ENCODE measurements at places on chromosomes 11 and 22.

DNA sequence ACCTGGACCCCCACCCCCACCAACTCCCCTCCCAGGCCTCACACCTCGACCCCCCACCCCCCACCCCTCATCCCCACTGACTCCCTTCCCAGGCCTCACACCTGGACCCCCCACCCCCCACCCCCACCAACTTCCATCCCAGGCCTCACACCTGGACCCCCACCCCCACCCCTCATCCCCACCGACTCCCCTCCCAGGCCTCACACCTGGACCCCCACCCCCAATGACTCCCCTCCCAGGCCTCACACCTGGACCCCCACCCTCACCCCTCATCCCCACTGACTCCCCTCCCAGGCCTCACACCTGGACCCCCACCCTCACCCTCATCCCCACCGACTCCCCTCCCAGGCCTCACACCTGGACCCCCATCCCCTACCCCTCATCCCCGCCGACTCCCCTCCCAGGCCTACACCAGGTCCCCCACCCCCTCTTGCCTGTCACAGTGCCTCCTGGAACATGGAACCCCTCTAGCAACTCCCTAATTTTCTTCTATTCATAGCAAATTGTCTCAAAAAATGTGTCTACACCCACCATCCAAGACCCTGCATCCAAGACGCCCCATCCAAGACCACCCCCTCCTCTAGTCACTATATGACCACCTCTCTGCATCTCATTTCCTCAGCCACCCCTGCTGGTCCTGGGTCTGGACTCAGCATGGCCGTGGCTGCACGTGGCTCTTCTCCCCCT is 36.9 kb upstream of the BRSK2 start:
- DNase-seq: no peak

- no peak for DNase-seq
These were observed 18.7 kb downstream of the EHF start for GRCh38 chr11:34639545-34639944.

GRCh38 chr11:18974192-18974591 is 35.0 kb upstream of the MRGPRX1 start:
- DNase-seq: no peak

DNA sequence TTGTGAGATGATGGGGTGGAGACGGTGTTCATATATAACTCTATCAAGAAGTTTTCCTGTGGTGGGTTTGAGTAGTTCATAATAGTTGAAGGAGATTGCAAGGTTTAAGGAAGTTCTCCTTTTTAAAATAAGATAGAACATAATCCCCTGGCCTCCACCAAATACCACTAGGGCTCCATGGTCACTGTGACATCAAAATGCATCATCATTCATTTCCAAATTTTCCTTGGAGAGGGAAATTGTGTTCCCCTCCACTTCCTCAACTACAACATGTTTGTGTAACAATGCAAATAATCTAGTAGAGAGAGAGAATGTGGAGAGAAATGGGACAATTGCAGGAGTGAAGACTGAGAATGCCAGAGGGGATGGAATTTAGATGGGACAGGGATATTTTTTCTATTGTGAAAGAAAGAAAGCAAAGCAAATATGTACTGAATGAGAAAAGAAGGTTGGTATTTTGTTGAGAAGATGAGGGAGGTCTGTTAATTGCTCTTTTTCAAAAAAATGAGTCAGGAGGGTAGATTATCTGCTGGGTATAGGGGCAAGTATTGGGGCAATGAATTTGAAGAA is 33.4 kb upstream of the ZBED5 start:
- DNase-seq: no peak

DNA sequence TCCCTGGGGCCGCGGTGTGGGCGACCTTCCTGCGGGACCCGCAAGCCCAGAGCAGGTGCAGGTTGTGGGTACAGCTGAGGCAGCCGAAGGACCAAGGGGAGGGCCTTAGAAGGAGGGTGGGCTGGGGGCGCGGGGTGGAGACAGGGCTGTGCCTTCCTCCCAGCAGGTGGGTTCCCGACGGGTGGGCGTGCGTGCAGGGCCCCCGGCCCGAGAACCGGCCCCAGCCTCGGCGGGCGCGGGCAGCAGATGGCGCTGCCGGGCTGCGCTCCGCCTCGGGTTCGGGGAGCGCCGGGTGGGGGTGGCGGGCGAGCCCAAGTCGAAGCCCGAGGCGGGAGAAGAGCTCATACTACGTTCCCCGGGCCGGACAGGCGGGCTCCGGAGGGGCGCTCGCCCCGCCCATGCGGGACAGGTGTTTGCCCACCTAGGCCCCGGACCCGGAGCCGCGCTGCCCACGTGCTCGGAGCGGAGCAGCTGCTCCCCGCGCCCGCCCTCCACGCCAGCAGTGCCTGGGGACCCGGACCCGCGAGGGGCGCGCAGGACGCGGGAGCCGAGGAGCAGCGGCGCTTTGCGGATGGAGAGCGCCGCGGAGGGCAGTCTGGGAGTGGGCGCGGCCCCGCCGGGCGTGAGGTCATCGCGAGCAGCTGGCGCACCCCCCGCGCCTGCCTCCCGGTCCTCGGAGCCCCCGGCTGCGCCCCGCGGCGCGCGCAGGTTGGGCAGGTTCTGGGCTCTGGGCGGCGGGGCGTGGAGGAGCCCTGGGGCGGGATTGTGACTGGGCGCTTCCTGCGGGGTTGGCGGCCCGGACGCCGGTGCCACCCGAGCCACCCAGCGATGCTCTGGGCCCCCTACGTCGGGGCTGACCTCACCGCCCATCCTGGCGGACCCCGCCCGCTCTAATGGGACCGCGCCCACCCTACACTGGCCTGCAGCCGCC is 25.3 kb downstream of the DUSP8 start:
- no peak for DNase-seq

DNA sequence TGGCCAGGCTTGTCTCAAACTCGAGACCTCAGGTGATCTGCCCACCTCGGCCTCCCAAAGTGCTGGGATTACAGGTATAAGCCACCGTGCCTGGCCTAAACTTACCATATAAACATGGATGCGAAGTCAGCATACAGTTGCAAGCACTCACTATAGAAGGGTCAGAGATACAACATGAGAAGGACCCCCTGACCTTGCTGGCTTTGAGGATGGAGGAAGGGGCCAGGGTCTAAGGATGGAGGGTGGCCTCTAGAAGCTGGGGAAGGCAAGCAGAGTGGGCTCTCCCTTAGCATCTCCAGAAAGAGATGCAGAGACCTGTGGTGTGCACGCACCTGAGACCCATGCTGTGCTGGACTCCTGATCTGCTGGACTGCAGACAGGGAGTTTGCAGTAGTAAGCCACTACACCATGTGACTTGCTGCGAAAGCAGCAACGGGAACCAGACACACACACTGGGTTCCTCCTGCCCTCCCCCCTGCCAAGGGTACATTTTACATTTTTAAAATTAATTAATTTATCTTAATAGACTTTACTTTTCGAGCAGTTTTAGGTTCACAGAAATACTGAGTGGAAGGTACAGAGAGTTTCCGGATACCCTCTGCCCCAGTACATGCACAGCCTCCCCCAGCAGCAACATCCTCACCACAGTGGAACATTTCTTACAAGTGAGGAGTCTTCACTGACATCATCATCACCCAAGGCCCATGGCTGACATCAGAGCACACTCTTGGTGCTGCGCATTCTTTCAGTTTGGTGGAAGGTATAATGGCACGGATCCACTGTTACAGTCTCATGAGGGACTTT is 170.1 kb upstream of the B3GAT1 start:
- DNase-seq: no peak

- DNase-seq: no peak
These were observed 267.0 kb upstream of the NCAM1 start for GRCh38 chr11:112694245-112694644.

GRCh38 chr11:66904561-66904960 is 47.7 kb downstream of the LRFN4 start:
- DNase-seq: no peak

DNA sequence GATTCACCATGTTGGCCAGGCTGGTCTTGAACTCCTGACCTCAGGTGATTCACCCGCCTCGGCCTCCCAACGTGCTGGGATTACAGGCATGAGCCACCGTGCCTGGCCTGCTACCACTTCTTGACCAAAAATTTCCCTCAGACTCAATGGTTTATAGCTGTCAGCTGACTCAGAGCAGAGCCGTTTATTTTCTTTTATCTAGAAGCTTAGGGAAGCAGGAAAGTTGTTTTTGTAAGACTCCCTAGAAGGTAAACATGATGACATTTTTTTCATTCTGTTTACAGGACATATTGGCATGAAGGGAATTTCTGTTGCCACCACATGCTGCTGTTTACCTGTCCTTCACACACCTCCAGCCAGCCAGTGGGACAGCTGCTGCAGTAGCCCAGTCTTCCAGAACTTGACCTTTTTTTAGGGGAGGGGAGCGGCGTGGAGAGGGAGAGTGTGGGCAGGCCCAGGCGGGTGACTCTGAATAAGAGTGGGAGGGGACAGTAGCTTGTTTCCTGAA is 56.1 kb upstream of the PTPRJ start:
- peak; percentile 78 for DNase-seq

DNA sequence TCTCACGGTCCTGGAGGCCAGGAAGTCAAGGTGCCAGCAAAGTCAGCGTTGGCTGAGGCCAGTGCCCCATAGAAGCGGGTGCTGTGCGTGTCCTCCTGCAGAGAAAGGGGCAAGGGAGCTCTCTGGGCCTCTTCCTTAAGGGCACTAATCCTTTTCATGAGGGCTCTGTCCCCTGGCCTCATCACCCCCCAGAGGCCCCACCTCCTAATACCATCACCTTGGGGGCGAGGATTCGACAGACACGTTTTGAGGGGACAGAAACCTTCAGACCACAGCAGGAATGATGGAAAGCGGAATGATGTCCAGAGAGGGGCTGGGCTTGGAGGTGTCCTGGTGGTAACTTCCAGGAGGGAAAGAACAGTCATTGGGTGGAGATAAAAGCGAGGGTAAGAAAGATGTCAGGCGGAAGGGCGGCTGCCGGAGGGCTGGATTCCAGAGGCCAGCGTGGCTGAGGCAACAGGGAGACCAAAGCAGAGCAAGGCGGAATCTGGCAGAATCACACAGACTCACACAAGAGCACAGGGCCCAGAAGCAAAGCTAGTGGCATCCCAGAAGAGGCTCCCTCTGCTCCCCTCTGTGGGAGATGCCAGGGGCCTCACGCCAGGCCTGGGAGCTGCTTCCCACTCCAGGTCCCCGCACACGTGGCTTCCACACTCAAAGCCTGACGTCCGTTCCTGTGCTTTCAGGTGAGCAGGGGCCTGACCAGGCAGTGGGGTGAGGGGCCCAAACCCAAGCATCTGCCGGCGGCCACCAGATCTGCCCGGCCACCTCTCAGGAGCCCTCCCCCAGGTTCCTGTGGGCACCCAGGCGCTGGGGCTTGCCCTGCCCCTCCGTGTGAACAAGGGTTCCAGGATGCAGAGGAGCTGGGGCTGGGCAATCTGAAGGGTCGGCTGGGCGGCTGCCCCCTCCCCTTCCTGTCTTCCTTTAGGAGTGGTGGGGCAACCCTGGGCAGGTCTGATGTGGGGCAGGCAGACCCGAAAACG is 784.5 kb downstream of the BRD1 start:
- DNase-seq: no peak

GRCh38 chr22:50695421-50696250 is 23.0 kb downstream of the SHANK3 start:
- no peak for DNase-seq

- no peak for DNase-seq
These were observed 19.5 kb upstream of the SORL1-AS1 start for GRCh38 chr11:121472312-121472711.

DNA sequence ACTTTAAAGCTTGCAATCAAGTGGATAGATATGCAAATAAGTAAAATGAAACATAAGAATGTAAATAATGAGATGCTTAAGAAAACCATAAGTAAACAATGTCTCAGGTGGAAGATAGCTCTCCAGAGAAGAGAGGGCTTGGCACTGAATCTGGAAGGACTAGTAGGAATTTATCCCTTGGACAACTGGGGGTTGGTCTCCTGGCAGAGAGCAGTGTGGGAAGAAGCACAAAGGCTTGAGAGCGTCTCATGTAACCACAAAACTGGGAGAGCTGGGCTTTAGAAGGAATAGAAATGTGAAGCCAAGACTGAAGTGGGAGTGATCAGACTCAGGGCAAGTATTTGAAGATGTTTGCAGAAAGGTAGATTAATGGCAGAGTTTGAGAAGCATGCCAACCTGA is 31.3 kb downstream of the CARD18 start:
- no peak for DNase-seq

DNA sequence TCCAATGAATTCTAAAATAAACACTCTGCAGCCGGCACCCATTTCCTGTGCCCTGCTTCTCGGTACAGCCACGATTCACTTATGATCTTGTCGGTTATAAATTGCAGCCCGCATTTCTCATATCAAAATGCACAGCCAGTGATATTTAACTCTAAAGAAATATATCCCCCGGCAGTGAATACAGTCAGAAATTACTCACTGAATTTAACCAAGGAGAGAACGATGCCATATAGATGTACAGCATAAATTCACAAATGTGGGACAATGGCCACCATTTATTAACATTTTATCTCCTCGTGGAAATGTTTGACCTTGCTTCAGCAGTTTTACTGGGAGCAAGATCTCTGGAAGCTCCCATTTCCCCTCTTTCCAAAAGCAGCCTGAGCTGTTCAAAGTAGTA is 1517.8 kb downstream of the BRD1 start:
- no peak for DNase-seq

GRCh38 chr22:35475545-35475944 is 65.1 kb upstream of the RASD2 start:
- no peak for DNase-seq

- no peak for DNase-seq
These were observed 212.0 kb upstream of the PGR start for GRCh38 chr11:101341578-101341977.

- DNase-seq: no peak
These were observed 6.3 kb downstream of the EHF start for GRCh38 chr11:34627197-34627596.

DNA sequence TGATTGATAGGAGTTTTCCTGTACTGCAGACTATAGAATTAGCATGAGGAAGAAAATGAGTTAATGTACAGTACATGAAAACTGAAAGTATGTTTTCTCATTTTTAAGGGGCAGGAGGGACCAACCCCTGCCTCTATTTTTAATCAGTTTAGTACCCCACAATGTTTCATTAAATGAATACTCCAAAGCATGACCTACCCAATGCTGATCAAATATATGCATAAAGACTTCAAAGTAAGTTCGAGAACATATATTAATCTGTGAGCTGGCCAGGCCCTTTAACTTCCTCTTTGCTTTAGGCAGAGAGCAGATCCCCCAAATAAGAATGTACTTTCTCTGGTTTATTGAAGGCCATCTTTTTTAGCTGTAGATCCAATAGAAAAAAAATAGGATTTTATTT is 161.0 kb downstream of the FCHSD2 start:
- no peak for DNase-seq

DNA sequence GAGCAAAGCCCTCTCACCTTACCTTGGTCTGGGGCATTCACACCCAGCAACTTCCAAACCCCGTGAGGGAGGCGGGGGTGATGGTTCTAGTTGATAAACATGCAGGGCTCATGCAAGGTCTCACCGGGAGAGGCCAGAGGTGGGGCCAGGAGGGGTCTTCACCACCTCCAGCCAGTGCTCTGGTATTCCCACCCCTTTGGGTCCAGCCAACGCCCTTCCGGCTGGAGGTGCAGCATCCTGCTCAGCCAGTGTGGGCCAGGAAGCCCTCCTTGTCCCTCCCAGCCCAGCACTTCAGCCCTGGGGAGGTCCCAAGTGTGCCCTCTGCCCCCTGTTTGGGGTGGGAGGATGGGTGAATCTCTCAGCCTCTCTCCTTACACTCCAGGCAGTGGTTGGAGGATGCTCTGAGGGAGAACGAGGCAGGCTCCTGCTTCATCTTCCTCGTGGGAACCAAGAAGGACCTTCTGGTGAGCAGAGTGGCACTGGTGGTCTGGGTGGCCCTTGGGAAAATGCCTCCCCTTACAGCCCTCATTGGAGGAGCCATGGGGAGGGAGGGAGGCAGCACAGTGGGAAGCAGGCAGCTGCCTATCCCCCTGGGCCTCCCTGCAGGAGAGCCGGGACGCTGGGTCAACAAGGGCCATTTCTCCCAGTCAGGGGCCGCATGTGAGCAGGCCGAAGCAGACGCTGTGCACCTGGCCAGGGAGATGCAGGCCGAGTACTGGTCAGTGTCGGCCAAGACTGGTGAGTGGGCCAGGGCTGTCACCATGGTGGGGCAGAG is 13.4 kb downstream of the RAB36 start:
- no peak for DNase-seq
